Activated CD4-positive, alpha-beta T cell treated with anti-CD3 and anti-CD28 coated beads, Interleukin-2, Interleukin-4, amounts not matched to agents 100 ng/mL and 50 ng/mL, durations not matched to agents 16 hours and 8 hours (primary cell): ENCODE measurements at places on chromosomes 6 and 20.

DNA sequence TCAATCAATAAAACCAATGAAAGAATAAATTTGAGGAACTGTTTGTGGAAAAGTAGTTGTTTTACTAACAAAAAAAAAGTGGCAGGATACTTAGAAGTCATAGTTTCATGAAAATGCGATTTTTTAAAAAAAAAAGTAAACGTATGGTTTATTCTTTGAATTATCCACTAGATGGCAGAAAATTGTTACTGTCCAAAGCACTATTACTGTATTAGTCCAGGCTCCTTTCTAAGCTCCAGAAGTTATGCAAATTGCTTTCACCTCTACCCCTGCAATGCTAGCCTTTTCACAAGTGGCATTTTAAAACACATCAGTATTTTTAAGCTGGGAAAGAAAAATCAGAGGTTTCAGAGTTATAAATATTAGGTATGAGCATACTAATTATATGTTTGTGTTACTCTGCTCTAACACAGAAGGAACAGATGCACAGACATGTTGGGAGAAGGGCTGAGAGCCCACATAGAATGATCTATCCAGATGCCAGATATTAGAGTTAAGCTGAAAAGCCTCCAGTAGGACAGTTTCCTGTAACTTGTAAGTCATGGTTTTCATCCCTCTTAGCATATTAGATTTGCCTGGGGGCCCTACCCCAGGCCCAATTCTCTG lies 63.9 kb downstream of the FHL5 start:
- peak; percentile 18 for DNase-seq

GRCh38 chr6:28940294-28940857 lies 16.6 kb upstream of the TRIM27 start:
- peak; percentile 59 for DNase-seq

DNA sequence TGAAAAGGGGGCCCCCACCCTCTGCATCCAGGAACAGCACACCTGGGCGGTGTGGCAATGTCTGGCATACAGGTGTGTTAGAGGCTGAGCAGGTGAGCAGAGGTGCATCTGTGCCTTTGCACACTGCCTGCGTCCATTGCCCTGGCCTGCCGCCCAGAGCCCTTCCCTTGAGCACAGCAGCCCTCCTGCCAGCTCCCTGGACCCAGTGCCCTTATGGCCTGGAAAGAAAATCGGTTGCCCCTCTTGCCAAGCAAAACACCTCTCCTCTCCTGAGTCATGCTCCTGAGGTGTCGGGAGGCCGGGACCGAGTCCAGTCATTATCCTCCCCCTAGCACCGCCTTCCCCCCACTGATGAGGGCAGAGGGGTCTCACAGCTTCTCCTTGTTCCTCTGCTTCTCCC lies 259.9 kb downstream of the SMOC2 start:
- no peak for DNase-seq

GRCh38 chr20:49593466-49594142 lies 25.7 kb upstream of the PTGIS start:
- peak; percentile 78 for DNase-seq

DNA sequence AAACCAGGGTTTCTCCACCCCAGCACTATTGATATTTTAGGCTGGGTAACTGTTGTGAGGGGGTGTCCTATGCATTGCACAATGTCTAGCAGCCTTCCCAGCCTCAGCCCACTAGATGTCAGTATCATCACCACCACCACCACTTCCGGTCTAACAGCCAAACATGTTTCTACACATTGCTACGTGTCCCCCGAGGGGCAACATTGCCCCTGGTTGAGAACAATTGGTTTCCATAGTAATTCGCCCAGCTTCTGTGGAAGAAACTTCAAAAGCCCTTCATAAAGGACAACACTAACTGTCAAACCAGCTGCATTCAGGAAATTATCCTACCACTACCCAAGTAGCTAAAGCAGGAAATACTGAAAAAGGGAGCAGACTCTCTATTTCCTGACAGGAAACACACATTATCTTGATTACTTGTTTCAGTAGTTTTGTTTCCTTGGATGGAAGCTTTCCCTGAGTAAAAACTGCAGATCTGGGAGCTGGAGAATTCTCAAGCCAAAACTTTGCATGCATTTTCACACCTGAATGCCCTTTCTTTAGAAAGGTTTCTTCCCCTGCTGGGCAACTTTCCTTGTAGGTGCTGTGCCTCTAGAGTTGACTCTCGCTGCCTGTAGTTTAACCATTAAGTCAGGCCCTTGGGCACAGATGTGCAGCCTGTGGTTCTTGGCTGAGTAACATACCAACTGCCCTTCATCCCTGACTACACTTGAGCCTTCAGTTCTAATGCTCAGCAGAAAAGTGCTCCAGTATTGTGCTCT lies 23.6 kb downstream of the PKHD1 start:
- DNase-seq, result peak; percentile 57

GRCh38 chr6:6591778-6592465 lies 3.4 kb downstream of the LY86 start:
- DNase-seq, result no peak

DNA sequence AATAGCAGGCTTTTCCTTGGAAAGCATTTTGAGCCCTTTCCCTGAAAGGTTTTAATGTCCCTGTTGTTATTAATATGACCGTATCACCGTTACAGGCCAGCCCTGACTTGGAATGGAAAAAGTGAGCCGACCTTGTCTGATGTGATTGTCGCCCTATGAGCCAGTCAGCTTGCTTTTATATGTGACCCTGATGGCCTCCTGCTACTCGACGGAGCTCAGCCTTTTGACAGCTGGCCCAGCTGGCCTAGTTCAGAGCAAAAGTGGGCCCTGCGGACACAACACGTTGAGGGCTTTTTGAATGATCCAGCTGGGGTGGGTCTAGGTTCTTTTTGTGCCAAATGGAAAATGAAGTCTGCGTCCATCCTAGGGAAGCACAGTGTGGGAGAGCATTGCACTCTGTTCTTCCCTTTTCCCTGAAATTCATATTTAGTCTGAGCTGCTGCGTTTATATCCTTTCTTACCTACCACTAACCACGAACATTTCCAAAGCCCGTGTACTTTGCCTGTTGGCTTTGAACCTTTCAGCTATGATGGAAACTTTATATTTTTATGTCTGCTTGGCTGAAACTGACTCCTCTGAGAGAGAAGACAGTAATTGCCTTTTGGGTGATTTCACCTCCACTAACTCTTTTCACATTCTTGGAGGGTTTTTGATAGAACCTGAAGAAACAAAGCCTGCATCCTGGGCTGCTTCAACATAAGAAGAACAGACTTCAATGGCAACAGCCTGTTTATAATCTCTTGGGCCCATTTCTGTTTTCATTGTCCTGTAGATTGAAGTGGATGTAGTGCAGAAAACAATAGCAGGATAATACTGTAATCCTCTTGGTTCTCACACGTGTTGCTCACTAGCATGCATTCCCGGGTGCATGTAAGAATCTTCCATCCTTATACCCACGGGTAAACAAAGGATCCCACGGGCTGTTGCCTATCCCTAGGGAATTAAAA lies 121.8 kb upstream of the HDGFL1 start:
- DNase-seq, result no peak

DNA sequence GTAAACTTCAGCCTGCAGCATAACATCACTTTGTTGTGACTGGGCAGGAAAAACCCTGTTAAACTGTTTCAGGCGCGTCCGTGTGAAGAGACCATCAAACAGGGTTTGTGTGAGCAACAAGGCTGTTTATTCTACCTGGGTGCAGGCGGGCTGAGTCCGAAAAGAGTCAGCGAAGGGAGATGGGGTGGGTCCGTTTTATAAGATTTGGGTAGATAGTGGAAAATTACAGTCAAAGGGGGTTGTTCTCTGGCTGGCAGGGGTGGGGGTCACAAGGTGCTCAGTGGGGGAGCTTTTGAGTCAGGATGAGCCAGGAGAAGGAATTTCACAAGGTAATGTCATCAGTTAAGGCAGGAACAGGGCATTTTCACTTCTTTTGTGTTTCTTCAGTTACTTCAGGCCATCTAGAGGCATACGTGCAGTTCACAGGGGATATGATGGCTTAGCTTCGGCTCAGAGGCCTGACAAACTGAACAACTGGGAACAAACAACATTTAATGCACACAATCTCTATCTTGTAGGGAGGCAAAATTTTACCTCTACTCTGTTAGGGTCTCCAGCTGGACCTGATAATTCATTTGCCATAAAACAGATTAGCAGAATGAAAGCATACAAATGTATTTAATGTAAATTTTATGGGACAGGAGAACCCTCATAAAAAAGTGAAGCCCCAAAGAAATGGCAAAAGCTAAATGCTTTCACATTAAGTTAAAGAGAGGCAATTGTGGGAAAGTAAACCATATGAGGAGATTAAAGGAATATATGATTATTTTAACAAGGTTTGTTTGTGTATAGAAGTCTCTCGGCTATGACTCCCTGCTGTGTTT lies 58.3 kb upstream of the HFE start:
- DNase-seq, result no peak

DNA sequence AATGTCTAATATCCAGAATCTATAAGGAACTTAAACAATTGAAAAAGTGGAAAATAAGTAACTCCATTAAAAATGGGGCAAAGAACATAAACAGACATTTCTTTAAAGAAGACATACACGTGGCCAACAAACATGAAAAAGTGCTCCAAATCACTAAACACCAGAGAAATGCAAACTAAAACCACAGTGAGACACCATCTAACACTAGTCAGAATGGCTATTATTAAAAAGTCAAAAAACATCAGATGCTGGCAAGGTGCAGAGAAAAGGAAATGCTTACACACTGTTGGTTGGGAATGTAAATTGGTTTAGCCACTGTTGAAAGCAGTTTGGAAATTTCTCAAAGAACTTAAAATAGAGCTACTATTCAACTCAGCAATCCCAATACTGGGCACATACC lies 169.2 kb upstream of the MANEA start:
- DNase-seq, result no peak

DNA sequence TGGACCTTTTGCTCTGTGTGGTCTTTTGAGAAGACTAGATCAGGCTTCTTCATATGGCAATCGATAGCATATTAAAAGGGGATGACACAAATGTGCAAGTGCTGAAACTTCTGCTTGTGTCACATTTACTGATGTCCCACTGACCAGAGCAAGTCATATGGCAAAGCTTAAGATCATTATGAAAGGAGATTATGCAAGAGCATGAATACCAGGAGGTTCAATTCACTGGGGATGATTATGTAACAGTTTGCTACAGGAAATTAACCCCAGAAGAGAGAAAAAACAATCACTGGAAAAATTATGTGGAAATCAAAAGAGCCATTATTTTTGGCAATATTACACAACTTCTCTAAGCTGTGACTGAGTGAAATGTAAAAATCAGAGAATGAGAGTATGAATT lies 13.7 kb upstream of the PRDM13 start:
- DNase-seq, result no peak

- DNase-seq, result no peak
These were observed at the start of gene DST for GRCh38 chr6:56642366-56643261. Gene DST (minus strand): TSS chr6:56642889.

- peak; percentile 1 for DNase-seq
These were observed 290.2 kb downstream of the BTBD3 start for GRCh38 chr20:12207875-12208274.

DNA sequence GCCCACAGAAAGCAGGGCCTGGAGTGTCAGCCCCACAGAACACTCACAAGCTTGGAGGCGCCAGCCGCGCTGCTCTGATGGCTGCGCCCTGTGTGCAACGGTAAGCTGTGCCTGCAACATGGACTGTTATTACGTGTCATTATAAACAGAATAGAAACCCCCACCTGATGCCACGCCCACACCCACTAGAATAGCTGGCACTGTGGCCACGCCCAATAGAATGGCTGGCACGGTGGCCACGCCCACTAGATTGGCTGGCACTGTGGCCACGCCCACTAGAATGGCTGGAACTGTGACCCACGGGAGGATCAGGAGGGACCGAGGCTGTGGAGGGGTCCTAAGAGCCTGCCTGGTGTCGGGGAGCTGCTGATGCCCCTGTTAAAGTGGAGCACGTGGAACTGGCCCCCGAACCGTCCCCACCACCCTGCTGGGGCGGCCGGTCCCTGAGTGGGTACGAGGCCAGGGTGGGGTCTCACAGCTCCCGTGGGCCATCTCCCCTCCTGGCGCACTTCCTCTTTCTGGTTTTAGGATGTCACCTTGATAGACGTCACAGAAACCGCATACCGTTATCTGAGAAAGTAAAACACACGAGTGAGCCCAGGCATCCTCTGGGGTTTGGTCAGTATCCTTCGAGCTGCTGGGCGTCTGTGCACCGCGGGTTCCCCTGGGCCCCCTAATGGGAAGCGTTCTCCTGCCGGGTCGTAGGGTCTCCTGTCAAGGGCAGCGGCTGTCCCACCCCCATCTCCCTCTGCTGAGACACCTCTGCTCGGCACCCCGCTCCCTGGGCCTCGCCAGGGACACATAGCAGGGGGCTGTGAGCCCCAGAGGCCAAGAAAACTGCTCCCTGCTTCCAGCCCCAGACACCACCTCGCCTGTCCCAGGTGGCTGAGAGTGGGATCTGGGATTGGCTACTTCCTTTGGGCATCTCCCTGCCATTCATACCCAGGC lies 25.4 kb downstream of the SLC17A9 start:
- DNase-seq, result peak; percentile 88

GRCh38 chr6:55937261-55937947 lies 62.0 kb upstream of the BMP5 start:
- no peak for DNase-seq

DNA sequence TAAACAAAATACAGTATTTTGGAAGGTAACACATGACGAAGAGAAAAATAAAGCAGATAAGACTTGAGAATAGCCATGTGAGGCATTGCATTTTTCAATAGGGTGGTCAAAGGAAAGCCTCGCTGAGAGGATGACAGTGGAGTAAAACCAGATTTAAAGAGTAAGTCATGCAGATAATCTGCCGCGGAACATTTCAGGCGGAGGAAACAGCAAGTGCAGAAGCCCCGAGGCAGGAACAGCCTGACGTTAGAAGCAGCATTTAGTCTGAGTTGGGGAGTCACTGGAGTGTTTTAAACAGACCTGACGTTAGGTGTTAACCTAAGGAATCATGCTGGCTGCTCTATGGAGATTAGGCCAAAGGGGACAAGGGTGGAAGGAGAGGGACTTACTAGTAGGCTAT lies 65.0 kb upstream of the VSTM2L start:
- no peak for DNase-seq

DNA sequence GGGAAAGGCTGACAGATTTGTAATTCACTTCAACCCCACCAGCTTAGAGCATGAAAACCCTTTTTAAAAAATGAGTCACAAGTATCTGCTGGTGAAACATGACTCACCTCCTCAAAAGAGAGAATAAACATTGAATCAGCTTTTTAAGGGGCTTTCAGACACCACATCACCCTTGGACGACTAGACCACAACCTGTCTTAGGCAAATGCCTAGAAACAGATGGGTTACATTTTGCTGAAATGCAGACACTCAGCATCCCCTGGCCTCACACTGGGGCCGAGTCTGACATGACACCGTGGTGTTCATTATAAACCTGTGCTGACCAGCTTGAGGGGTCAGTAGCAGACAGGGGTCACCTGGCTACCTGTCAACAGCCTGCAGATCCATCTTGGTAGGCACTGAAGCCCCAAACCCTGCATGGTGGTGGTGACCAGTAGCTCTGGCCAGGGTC lies 175.3 kb upstream of the CST7 start:
- DNase-seq, result peak; percentile 54

GRCh38 chr6:141677598-141678211 lies 455.0 kb upstream of the GJE1 start:
- DNase-seq, result peak; percentile 28
